Activated B cell treated with CpG ODN at 0.5 μM for 24 hours (primary cell): ENCODE measurements at places on chromosomes 12 and 14. TPM values are rescaled to one million over a fixed set of nuclear protein-coding genes. Genes with fewer than 3 reads are reported as not detected.

KCNA5 gene
- total RNA-seq = 0.42 and 0.81 TPM in 2 replicates

KRT83 gene
- total RNA-seq = not detected in 2 replicates

TSPAN11 gene
- total RNA-seq = not detected in 2 replicates

SIRT4 gene
- total RNA-seq = 1.6 and 1.7 TPM in 2 replicates

DNA sequence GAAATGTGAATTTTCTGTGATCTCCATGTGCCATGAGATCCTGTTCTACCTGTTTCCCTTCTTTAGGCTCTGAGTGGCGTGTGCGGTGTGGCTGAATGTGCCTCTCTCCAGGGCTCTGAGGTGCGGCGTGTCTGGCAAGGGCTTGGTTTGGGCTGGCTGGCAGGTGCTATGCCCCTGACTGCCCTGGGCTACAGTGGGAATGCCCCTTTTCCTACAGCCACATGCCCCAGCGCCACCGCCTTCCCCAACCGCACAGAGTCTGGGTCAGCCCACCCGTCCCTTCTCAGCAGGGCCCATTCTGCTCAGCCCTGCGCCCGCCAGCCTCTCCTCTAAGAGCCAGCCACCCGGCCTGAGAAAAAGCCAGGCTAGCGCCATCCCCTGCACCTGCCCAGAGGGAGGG is 24.7 kb downstream of the BTBD6 start:
- DNase-seq = no peak

- DNase-seq = no peak
Observed at GRCh38 chr12:99810718-99811593, 163.4 kb downstream of the GARIN6 start.

DNA sequence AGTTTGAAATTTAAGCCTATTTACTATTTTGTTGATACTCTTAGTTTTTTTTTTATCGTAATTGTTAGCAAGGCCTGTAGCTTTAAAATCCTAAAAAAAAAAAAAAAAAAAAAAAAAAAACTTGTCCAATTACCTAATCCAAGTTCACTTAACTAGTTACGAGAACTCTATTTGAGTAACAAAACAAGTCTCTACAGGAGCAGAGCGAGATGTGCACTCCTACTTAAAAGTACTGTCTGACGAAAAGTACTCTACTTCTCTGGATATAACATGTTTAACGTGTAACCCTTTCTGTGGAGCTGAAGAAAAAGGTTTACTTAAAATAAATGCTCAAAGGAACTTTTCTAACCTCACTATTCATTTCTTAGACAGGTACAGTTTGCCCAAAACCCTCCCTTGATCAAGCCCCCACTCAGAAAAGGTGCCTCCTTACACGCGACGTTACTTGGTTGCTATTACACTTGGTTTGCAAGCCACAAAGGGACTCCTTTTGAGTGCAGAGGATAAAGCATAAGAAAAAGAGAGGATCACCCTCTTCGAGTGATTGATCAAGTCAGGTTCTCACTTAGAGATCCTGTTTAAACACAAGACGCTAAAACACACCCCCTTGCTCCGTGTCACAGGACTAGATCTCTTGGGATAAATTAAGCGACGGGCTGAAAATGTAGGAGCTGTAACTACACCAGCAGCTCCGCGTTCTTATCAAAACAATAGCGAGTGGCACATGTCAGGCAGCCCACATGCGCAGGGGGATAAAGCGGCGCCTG is 2.2 kb downstream of the BAZ1A start:
- DNase-seq = no peak

GRCh38 chr12:13007496-13008233 is 7.6 kb upstream of the HEBP1 start:
- no peak for DNase-seq

DNA sequence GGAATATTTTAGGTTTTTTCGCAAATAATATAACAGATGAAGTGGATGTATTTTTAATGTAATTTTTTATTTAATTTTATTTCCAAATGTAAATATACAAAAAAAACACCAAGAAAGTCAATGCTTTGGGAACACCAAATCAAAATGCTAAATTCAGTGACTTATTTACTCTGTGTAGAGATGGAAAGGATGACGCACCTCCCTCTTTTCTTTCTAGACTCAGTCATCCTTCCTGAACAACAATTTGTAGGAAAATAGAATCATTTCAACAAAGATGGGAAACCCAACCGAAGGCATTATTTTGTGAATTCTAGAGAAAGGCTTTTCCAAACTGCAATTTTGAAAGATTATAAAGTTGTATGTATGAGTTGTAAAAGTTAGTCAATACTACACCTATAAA is 57.7 kb downstream of the CCER1 start:
- DNase-seq = no peak

DNA sequence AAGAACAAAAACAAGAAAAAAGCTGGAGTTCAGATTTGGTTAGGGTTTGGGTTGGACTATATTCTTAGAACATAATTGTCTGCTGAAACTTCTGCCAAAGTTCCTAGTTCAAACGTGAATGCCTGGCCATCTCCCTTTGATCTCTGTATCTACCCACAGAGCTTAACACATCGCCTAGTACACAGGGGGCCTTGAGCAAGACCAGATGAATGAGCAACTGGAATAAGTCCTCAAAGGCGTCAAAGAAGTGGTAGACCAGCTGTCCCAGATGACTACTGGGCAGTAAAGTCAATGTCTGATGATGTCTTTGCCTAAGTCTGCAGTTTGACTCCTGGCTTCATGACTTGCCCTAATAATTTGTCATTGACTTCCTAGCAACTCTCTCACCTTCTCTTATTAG is 13.9 kb upstream of the STAB2 start:
- DNase-seq = no peak

DNA sequence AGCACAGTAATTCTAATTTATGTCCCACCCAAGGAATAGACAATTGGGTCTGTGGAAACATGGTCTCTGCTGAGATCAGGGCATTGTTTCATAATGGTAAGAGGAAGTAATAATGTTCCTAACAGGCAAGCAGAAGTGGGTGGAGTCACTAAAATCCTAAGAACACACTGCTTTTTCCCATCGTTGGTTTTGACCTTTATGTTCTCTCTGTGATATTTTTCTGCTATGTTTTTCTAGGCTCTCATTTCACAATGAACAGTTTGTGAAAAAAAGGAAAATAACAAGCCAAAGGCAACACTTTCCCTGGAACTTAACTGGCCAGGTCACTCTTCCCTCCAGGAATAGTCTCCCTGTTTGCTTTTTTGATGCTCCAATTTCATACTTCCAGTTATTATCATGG is 80.6 kb upstream of the OVCH1 start:
- DNase-seq = no peak

- no peak for DNase-seq
Observed at GRCh38 chr12:103181366-103182152, 224.1 kb downstream of the ASCL1 start.

- DNase-seq = no peak
Observed at GRCh38 chr12:102433304-102433703, 47.1 kb downstream of the IGF1 start.
